ENCODE measurements at places on chromosomes 1 and 21.

DNA sequence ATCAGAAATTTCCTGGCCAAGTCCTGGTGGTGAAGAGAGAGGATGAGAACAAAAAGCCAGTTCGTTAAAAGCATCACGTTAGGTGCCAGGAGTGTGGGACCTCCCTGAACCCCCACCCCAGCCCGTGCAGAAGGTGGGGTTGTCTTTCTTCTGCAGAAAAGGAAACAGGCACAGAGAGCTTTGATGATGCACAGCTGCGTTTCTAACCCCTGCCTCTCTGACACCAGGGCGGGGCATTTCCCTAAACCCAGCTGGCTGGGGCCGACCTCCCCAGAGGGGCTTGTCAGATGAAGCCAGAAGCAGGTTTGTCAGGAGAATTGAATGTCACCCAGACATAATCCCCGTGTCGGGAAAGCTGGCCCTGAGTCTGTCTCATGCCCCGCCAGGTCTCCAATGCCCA lies 189.3 kb upstream of the EDN2 start:
- no peak for DNase-seq

DNA sequence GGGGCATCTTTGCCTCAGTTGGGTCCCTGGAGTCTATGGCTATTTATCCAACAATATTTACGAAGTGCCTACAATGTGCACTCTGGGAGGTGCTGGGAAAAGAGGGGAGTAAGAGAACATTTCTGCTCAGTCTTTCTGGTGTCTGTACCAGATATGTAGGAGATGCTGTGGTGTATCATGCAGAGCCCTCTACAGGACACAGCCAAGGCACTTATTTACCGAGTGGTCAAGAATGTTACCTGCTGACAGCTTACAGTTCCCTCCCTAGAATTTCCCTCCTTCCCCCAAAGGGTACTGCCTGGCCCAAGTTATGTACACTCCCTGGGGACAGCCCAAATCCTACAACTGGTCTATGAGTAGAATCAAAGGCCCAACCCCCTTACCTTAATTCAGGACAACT lies 177.7 kb downstream of the C1orf94 start:
- DNase-seq = no peak

GRCh38 chr1:162026881-162027280 lies 3.2 kb upstream of the OLFML2B start:
- no peak for DNase-seq

DNA sequence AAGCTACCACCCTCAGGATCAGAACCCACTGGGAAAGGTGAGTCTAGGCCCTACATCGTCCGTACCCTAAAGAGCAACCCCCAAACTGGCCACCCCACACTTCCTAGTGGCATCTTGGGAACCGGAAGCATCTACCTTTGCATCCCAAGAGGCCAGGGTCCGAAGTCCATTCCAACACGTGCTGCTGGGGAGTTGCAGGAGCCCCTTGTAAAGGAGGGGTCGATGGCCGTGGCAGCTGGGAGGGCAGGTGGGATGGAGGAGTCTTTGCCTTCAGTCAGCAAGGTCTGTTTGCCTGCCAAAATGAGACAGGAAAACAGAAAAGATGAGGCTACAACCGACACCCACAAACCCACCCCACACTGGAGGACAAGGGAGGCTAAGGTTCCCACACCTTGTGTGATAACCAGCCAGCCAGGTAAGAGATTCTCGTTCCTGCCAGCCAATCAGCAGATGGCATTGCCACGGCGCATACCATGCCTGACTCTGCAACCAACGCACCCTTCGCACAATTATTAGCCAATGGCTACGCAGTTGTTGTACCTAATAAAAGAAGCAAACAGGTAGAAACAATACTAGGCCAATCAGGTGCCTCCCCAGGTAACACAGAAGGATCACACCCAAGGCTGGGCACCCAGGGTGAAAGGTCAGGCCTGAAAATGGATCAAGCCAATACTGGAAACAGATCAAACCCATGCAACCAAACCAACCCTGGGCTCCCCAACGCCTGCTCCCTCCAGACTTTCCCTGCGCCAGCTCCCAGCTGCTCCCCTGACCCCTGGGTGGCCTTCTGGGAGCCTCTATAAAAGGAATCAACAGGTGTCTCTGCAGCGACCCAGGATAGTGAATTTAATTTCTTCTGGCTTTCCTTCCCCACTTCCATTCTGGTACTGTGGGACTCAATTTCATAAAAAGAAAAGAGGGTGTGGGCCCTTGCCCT lies 35.6 kb downstream of the CASZ1 start:
- no peak for DNase-seq

- DNase-seq = no peak
Measured at GRCh38 chr1:160437432-160438316, 37.3 kb downstream of the VANGL2 start.

DNA sequence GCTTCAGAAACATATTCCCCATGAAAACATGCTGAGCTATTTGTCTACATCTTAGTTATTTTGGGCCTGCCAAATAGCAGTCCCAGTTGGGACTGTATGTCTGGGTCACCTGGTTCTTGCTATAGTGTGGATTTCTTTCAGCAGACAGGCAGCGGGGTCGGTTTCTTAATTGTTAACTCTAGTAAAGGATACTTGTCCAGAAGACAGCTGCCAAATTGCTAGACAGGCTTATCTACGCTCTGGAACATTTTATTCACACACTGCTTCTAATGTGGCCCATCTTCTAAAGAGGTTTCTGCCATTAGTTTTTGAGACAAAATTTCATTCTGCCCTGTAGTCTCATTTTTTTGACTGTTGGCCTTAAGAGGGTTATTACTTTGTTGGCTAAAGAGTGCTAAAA lies 217.9 kb downstream of the RWDD3 start:
- no peak for DNase-seq

- no peak for DNase-seq
Measured at GRCh38 chr1:182549346-182549745, 39.7 kb downstream of the RNASEL start.

DNA sequence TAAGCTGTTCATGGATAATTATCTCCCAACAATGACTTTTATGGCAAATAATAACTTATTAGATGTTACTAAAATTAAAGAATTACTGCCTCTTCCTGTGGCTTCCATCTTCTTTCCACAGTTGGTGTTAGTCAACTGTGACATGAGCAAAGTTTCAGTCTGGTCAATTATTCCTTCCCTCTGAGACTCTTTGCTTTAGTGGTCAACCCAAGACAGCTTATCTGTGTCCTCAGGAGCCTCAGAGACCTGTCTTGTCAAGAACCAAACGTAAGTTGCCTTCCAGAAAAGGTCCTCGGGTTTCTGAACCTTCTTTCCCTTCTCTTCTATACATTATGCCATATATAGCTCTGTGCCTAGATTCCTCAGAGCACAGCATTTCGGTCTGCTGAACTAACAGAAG lies 263.2 kb upstream of the ZP4 start:
- no peak for DNase-seq

DNA sequence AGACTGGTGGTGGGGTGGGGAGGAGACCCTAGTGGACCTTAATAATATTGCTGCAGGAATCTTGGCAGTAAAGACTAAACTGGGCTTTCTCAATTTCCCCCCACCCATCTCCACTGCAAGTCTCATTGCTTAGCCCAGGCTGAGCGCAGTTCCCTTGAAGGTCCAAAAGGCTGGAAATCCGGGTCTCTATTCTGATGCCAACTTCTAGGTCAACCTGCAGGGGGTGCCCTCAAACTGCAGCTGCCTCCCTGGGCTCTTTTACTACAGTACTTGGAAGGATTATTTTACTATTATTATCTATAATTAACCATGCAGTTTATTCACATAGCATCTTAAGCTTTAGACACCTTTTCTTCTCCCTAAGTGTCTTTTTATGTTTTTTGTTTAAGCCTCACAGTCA lies 85.4 kb upstream of the WARS2 start:
- DNase-seq = no peak

DNA sequence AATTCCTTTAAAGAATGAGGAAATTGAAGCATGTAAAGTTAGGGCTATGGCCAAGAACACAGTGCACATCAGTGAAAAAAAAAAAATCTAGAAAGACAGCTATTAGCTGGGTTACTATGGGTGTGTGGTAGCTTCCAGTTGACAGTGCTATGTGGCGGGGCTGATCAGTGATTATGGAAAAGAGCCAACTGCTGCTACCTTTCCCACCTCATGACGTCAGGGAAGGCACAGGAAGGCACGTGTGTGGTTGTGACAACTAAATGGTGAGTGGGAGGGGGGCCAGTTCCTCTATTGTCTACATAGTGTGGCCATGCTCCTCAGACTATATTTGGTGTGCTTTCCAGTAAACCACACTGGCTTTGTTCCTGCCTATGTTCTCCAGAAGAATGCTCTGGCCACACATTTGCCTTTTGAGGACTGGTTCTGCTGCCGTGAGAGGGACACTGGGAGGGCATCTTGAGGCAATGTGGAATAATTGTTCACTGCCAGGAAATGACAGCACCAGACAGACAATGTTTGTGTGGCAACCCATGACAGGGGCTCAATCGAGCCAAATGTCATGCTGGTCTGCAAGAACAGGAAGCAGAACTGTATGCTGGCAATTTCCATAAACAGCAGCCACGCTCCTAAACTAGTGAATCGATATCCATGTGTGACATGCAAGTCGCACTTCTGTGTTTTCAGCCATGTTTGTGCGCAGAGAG lies 3.0 kb upstream of the SDE2 start:
- no peak for DNase-seq

DNA sequence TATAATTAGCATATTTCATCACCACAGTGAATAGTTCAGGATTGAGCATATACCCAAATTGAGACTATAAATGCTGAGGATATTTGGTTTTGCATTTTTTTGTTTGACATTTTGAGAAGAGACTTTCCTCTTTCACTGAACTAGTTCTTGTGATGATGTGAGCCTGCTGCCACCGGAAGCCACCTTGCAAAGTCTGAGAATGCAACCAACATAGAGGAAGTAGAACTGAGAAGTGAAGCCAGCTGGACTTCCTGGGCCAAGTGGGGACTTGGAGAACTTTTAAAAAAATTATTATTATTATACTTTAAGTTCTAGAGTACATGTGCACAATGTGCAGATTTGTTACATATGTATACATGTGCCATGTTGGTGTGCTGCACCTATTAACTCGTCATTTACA lies 102.3 kb downstream of the RPE65 start:
- DNase-seq = no peak
